MV-4-11 (cell line): ENCODE measurements at places on chromosomes 5 and 9.

DNA sequence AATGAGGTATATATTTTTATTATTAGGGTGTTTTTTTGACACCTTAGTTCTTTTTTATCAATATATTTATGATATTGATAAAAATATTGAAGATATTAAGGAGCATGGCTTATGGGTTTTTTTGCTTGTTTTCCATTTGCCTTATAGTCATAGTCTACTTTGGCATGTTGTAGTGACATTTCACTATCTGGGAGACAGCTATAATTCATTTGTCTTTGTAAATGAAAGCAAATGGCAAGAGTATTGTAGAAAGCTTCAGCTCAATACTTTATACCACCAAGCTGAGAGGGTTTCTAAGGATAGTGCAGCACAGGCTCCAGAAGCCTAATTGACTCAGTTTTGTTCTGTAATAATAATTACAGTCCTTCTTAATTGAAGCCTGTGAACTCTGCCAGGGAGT, 1182.3 kb downstream of the EFNA5 start:
- DNase-seq, result no peak

DNA sequence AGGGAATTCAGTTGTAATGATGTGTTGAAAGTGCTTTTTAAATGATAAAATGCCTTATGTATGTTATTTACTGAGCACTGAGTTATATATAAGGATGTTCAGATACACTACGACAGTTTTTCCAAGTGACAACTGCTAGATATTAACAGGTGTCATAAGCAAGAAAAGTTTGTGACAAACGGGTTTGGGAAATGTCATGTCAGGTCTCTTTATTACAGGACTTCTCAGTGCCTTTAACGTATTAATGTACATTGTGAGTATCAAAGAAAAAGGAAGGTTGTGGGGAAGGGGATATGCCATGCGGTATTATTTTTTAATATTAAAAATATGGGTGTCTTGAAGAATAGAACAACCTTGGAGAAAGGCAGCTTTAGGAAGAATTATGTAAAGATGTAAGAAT, 56.4 kb downstream of the RAI14 start:
- DNase-seq, result no peak

- no peak for DNase-seq
Observed at GRCh38 chr5:162657076-162657475, 589.5 kb downstream of the GABRG2 start.

DNA sequence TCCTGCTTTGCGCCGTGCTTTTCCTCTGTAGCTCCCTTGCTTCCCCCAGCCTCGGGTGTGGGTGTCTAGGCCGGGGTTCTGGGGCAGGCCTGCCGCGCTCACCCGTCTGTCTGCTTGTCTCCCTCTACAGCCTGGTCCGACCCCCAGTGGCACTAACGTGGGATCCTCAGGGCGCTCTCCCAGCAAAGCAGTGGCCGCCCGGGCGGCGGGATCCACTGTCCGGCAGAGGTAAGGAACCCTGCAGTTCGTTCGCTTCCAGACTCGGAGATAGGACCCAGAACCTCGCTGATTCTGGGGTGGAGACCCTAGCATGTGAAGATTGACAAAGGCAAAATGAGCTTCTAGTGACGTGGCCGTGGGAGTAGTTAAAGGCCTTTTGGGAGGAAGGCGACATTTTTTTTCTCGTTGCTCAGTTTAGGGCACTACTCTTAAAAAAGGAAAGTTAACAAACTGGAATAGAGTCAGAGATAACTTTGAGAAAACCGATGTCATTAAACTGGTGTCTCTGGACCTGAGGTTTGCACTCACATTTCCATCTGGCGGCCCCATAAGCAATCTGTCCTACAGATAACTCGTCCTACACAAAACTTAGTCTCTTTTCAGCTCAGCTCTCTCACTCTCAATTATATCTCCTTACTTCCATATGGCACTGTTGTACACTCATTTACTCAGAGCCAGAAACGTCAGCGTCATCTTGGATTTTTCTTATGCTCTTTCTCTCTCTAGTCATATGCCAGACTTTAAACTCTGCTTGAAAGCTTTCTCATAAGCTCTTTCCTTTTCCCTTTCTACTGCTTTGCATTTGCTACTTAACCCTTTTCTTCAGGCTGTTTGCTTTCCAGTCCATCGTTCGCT, 561 bp downstream of the SEC61B start:
- DNase-seq, result no peak

DNA sequence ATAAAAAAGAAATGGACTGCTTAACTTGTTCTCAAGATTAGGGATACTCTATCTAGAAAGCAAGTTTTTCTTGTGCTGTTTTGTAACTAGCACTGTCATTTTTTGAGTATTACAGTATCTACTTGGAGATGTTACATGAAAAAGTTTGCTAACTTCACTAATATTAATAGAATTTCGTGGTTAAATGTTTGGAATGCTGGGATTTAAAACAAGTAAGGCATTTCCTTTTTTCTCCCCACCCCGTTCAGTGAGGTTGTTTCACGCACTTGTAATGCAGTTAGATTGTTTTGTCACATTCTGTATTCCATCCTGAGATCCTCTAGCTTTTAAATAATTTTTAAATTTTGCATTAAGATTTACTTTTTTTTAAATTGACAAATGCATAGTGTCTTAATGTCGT, 20.0 kb upstream of the TEK start:
- DNase-seq, result no peak

- no peak for DNase-seq
Observed at GRCh38 chr5:133635051-133635450, 22.7 kb upstream of the FSTL4 start.
